ENCODE measurements at places on chromosomes 11 and 22. TPM values are rescaled to one million over a fixed set of nuclear protein-coding genes. Genes with fewer than 3 reads are reported as not detected.

Gene C11orf65
- total RNA-seq = 0.21 TPM

- no peaks in the 10 kb centered on the region for H3K27me3 ChIP-seq
- peaks cover 5% of the 10 kb centered on the region for H3K4me1 ChIP-seq
- no peak overlapping the region for H3K27ac ChIP-seq
- no peaks in the 10 kb centered on the region for H3K36me3 ChIP-seq
These were observed 324.6 kb downstream of the CADM1 start for GRCh38 chr11:115179636-115180035.

DNA sequence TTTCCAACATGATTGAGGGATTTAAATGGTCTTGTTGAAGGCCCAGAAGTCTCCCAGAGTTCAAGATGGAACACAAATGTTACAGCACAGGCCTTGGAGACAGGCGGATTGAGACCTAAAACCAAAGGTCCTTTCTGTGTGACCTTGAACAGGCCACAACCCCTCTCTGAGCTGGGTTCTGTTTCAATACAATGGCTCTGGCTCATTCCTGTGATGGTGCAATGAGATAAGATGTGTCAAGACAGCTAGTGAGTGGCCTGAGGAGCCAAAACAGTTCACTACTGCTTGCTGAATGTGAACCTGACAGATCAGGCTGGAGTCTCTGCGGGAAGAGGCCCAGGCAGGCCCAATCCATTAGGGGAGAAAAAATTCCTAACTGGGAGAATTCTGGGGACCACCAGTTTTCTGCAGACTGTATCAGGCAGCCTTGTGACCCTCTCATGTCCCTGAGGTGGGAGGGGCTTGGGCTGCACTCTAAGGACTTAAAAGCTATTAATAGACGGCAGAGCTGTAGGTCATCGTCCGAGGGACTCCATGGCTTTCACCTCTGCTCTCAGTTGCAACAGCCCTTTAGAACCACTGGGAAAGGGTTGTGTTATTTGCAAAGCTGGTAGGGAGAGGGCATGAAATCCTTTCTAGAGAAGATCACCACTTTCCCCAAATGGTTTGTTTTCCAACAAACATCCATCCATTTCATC is 126.1 kb upstream of the TEAD1 start:
- no peak overlapping the region for H3K4me3 ChIP-seq
- H3K4me1 ChIP-seq = no peaks in the 10 kb centered on the region
- H3K27me3 ChIP-seq = no peaks in the 10 kb centered on the region
- no peaks in the 10 kb centered on the region for H3K36me3 ChIP-seq
- no peak for DNase-seq

DNA sequence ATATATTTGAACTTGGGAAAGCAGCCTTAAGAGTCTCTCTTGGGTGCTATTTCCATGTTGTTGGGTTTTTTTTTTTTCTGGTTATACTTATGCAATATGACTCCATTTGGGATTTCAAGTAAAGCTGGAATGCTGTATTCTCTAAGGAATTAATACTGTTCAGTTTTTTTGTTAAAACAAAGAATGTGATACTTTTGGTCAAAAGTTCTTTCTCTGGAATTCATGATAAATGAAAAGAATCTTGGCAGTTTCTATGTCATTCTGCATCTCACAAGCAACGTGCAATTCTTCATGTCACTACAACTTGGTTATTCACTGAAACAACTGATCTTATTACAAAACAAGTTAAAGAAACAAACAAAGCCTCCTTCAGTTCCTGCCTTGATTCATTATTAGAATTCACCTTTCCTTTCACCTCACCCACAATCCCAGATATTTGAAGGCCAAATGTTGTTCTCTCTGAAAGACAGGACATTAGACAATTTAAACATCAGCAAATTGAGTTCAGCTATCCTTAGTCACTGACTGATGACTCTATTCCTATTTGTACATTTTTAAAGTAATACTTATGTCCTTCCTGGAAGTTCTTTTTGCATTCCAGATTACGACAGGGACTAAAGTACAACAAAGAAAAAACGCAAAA is 176.2 kb downstream of the SBF2 start:
- H3K27me3 ChIP-seq = no peaks in the 10 kb centered on the region
- H3K4me1 ChIP-seq = no peaks in the 10 kb centered on the region
- no peak for DNase-seq
- no peak overlapping the region for H3K4me3 ChIP-seq
- H3K27ac ChIP-seq = no peak overlapping the region

- H3K4me3 ChIP-seq = no peak overlapping the region
- H3K4me1 ChIP-seq = peaks cover 18% of the 10 kb centered on the region
- peaks cover 54% of the 10 kb centered on the region for H3K27me3 ChIP-seq
These were observed 82.1 kb upstream of the PPARA start for GRCh38 chr22:46068181-46068592.

DNA sequence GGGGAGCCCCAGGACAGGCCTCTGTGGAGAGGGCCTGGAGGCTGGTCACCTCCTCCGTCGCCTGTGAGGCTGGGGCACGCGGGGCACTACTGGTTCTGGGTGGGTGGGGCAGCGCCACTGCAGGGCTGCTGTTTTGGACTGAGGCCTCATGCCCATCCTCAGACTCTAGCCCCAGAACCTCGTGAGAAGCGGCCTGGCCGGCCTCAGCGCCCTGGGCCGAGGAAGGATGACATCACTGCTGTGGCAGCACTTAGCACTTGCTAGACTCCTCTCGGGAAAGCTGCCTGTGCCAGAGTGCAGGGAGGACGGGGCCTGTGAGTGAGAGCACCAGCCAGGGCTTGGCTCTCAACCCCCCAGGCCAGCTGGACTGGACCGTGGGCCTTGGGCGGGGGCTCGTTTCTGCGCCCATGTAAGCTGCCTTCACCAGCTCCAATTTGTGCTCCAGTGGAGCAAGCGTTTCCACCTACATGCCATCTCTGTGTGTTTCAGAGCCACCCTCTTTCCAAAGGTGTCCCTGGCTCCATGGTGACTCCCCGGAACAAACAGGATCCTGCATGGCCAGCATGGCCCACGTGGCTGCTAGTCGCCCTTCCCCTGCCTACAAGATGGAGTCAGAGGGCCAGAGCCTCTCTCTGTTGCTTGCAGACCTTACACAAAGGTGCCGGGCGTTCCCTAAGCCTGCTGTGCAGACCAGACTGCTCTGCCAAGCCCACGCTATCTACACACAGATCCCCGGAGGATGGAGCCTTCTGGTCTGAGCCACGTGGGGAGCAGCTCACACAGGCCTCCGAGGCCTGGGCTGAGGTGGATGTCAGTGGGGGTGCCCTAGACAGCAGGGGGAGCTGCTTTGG is 102.9 kb downstream of the CTTN start:
- H3K4me3 ChIP-seq = no peak overlapping the region
- H3K36me3 ChIP-seq = no peaks in the 10 kb centered on the region
- H3K27ac ChIP-seq = no peak overlapping the region
- no peaks in the 10 kb centered on the region for H3K4me1 ChIP-seq

DNA sequence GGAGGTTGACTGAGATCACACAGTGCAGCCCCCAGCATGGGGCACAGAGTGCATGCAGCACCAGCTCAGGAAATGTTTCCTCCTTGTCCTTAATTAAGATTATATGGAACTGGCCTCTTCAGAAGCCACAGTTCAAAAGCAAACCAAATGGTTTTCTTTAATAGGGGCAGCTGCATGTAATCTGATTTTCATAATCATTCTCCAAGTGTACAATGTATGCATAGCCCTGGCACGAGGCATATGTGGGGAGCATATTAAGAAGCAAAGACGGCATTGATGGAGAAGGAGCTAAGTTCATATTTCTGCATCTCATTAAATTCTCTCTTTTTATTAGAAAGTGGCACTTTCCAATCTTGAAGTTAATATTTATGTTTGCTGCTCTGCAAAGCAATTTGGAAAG is 9.9 kb upstream of the PARVB start:
- H3K4me1 ChIP-seq = no peaks in the 10 kb centered on the region
- DNase-seq = no peak
- H3K27me3 ChIP-seq = no peaks in the 10 kb centered on the region
- H3K4me3 ChIP-seq = no peak overlapping the region
- H3K36me3 ChIP-seq = no peaks in the 10 kb centered on the region

Gene TSPO
- 44.7 TPM for total RNA-seq

GRCh38 chr11:20488352-20488751 is 100.8 kb downstream of the PRMT3 start:
- DNase-seq = no peak
- no peaks in the 10 kb centered on the region for H3K27me3 ChIP-seq
- peaks cover 11% of the 10 kb centered on the region for H3K36me3 ChIP-seq
- no peak overlapping the region for H3K4me3 ChIP-seq

DNA sequence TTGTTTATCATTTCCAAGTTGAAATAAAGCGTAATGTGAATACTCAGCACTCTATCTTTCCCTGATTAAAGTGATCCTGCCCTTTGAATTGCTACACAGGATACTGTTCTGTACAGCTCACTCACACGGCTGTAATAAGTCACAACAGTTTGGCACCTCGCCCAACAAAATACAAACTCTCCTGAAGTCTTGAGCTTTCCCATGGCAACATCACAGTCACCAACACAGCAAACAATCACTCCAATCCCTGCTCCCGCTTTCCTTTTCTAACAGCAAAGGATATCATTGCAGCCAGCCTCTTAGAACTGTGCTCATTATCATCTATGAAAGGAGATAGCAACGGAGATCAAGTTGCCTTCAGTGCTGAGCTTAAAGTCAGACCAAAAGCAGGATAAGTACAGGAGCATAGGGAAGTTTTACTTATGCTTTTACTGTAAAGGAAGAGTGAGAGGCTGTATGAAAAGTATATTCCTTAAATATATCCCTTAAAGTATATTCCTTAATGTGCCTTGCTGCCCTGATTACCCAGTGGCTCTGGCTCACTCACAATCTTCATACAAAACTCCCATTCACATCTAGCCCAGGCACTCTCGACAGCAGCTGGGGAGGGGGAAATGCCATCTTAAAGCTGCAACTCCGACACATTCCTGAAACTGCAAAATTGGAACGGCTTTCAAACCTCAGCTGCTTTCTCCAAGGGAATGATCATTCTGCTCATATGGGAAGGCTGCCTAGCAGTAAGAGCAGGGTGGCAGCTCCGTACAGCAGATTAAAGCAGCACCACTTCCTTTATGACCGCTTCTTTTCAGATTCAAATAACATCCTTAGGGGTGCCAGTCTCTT is 35.8 kb downstream of the MAML2 start:
- H3K27me3 ChIP-seq = no peaks in the 10 kb centered on the region
- H3K36me3 ChIP-seq = no peaks in the 10 kb centered on the region
- DNase-seq = peak; percentile 62
- peaks cover 40% of the 10 kb centered on the region for H3K4me1 ChIP-seq
- peak overlapping the region; percentile 46 for H3K27ac ChIP-seq

DNA sequence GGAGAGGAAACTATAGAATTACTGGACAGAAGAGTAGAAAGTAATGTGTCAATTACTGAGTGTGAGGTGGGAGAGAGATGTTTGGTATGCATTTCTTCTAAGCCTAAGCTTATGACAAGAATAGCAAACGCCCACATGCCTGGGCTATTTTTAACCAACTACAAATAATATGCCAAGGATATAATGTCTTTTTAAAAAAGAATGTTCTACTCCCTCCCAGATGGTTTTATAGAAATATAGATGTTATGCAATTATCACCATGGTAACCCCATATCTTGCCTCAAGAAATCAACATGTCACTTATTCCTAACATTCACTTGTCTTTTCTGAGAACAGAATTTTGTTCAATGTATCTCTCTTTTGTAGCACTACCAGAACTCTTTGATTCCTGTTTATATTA is 996.7 kb upstream of the CHORDC1 start:
- H3K27me3 ChIP-seq = no peaks in the 10 kb centered on the region
- DNase-seq = no peak
- H3K4me1 ChIP-seq = no peaks in the 10 kb centered on the region
- no peak overlapping the region for H3K27ac ChIP-seq
- H3K4me3 ChIP-seq = no peak overlapping the region
- no peaks in the 10 kb centered on the region for H3K36me3 ChIP-seq

DNA sequence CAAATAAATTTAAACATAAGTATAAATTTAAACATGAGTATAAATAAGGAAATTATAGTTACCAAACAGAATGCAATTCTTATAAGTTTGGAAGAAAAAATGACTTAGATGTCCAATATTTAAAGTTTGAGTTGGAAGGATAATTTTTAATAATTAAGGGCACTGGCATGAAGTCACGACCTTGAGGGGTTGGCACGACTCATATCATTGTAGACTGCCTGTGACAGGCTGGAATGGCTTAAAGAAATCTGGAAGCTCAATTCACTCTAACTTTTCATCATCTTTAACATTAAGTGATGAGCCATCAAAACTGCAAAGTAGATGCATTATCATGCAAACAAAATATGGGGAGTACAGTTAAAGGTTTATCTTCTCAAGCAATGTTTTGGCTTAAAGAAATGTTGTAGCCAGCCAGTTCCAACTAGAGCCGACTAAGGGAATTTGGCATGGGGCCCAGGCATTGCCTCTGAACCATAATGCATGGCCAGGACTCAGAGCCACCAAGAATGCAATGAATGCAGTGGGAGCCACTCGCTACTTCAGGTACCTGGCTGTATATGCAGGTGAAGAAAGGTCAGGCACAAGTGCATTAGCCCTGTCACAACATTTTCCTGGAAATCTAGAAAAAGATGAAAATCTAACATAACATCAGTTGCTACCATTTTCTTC is 33.4 kb downstream of the PGR start:
- H3K36me3 ChIP-seq = no peaks in the 10 kb centered on the region
- no peak overlapping the region for H3K27ac ChIP-seq
- no peaks in the 10 kb centered on the region for H3K4me1 ChIP-seq
- DNase-seq = peak; percentile 22

DNA sequence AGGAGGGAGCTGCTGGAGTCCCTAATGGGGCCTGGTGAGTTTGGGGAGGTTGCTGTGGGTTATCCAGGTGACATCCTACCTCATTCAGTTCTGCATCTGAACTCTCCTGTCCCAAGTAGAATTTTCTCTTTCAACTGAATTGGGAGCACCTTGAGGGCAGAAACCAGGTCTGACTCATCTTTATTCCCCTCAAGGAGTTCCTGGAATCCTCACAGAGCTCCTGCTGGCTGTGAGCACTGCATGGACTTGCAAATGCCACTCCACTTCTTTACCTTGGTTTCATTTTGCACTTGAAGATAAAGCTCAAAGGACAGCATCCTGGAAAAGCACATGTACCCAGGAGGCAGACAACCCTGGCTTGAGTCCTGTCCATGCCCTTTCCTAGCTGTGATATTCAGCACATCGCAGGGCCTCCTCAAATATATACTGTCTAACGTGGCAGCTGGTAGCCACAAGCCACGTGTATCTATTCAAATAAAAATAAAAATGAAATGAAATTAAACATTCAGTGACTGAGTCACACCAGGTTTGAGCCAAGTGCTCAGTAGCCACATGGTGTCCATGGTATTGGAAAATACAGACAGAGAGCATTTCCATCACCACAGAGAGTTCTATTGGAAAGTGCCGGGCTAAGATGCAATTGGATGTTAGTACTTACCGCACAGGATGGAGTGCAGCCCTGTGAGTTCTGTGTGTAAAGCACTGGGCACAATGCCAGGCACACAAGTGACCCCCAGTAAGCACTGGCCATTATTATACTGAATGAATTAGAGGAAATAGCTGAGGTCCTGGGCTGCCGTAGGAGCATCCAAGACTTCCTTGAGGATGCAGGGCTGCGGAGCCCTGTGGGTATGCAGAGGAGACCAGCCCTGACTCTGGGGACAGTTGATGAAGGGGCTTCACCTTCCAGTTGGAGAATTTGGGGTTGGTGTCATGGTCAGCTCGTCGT is 149.0 kb downstream of the PKNOX2 start:
- H3K4me1 ChIP-seq = peaks cover 25% of the 10 kb centered on the region
- H3K27me3 ChIP-seq = no peaks in the 10 kb centered on the region
- H3K36me3 ChIP-seq = no peaks in the 10 kb centered on the region
- DNase-seq = no peak
- no peak overlapping the region for H3K4me3 ChIP-seq

Gene UBQLNL
- 0.35 TPM for total RNA-seq

GRCh38 chr11:1922481-1923081 is 3.1 kb downstream of the TNNT3 start:
- H3K4me1 ChIP-seq = no peaks in the 10 kb centered on the region
- no peak overlapping the region for H3K4me3 ChIP-seq
- DNase-seq = no peak
- no peaks in the 10 kb centered on the region for H3K27me3 ChIP-seq
